RCC 7860 (cell line): ENCODE measurements at places on chromosomes 5 and 9.
A peak's percentile ranks its signal among the peaks of the same experiment; 100 is the strongest.

DNA sequence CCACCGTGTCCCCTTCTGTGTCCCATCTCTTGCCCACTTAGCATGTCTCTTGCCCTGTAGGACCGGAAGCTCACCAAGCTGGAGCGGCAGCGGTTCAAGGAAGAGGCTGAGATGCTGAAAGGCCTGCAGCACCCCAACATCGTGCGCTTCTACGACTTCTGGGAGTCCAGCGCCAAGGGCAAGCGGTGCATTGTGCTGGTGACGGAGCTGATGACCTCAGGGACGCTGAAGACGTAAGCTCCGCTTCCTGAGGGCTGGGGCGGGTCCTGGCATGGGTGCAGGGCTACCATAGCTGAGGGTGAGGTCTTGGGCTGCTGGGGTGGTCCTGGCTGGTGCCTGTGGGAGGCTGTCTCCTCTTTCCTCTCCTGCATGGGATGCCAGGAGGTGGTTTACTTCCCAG, 45.7 kb downstream of the WNK2 start:
- DNase-seq = no peak

DNA sequence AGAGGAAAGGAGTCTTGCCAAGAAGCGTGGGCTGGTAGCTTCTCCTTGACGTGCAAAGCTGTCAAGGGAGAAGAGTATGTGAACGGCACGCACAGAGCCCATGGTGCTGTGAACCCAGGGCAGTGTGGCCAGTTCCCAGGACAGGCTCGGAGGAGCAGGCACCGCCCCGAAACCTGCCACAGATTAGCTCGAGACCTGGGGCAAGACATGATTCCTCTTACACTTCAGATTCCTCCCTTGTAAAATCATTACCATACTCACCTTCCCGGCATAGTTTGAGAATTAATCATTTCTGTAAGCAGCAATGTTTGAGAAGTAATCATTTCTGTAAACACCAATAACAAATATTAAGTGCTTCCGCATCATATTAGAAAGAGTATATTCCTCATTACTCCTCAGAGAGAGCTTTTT, 19.9 kb downstream of the GOLM1 start:
- peak; percentile 46 for DNase-seq

GRCh38 chr5:88677376-88677895, 205.5 kb downstream of the MEF2C start:
- no peak for DNase-seq

DNA sequence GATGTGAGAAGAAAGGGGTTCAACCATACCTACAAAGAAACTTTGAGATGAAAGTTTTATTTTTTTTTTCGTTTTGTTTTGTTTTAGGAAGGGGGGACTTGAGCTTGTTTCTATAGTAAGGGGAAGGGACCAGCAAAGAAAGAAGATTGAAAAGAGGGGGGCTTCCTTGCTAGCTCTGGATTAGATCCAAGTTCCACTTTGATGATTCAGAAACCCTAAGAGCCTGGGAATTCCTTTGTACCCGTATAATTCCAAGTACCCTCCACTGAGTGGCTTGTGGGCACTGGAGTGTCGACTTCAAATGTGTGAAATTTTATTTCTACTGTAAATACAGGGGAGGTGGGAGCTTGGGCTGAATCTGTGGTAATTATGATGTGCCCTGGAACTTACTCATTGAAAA, 10.9 kb downstream of the MAMDC2 start:
- DNase-seq = peak; percentile 59

GRCh38 chr5:129622531-129622930, 125.4 kb upstream of the MINAR2 start:
- no peak for DNase-seq

DNA sequence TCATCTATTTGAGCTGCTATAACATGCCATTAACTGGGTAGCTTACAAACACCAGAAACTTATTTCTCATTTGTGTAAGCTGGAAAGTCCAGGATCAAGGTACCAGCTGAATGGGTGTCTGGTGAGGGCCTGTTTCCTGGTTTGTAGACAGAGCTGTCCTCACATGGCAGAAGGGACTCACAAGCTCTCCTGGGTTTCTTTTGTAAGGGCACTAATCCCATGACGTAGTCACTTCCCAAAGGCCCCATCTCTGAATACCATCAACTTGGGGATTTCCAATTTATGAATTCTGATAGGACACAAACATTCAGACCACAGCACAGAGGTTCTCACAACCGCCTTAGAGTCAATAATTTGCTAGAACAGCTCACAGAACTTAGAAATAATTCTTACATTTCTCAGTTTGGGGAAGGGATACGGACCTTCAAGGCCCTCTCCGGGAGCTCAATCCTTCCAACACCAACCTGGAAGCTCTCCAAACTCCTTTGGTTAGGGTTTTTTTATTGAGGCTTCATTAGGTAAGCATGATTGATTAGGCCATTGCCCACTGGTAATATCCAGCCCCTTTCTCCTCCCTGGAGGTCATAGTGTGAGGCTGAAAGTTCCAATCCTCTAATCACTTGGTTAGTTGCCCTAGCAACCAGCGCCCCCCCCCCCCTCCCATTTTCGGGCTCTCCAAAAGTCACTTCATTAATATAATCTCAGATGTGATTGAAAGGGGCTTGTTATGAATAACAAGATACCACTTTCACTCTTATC, 7.6 kb upstream of the DNAJA1 start:
- no peak for DNase-seq

- DNase-seq = no peak
These were observed 63.1 kb downstream of the NACC2 start for GRCh38 chr9:136031741-136032730.

- DNase-seq = no peak
These were observed 1.7 kb downstream of the PALM2AKAP2 start for GRCh38 chr9:109781541-109782197.

GRCh38 chr5:43484106-43484849, 613 bp upstream of the TMEM267 start:
- DNase-seq = peak; percentile 83

DNA sequence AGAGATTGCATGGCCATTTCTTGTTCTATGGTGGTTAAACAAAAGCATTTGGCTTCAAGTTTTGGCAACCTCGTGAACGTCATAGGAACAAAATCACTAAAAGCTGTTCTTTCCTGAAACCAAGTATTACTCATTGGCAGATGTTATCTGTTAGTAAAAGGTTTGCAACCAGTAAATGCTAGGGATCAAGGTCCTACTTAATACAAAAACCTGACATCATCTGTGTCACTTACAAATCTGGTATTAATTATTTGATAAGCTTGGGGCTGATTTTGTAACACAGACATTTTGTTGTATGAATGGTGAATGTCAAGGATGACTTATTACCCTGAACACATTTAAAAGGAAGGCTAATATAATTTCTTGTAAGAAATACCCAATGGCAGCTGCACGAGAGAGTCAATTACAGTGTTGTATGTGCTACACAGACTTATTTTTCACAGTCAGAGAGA, 486.4 kb upstream of the ZNF608 start:
- no peak for DNase-seq

DNA sequence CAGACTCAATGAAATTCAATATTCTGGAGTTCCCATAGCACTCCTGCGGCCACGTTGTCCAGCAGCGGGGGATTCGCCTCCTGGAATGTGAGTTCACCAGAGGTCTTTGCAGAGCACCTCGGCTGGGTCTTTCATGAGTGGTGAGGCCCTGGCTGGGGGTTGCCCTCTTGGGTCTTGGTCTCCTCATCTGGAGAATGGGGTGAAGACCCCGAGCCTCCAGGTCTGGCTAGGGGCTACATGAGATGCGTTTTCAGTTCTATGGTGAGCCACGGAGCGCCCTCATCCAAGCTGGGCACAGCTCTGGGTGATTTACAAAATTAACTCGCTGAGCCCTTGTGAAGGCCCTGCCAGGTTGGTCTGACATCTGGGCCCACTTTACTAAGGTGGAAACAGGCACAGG, 37.5 kb upstream of the RXRA start:
- no peak for DNase-seq

DNA sequence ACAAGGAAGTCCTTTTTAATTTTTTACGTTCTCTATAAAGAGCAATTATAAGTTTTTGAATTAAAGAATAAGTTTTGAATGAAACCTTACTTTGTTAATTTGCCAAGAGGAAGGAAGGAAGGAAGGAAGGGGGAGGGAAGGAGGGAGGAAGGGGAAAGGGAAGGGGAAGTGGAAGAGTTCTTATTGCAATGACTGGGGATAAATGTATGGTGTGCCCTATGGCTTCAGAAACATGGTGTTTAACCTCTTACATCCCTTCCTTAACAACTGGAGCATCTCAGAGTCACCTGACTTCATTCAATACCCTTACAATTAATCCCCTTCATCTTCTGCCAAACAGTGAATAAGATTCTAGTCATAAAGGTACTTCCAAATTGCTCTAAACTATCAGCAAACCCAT, 16.0 kb downstream of the CEMIP2 start:
- DNase-seq = no peak

- DNase-seq = no peak
These were observed 368.3 kb downstream of the EFNA5 start for GRCh38 chr5:107302441-107302840.

DNA sequence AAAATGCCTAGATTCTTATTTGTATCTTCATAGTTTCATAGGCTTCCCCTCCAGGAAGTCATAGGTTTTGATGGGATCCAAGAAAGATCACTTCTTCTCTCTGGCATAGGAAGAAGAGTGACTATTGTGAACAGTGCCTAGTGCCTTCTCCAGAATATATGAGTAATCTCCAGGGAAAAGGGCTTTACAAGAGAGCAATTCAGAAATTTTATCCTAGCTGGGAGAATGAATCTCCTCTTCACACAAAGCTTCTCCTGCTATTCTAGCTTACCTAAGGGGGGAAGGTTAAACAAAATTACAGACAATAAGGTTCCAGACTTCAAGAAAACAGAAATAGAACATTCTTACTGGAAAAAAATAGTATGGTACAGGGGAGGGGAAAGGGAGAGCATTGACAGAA, 1193.3 kb upstream of the CDH6 start:
- DNase-seq = no peak

GRCh38 chr5:159242656-159243055, 20.4 kb upstream of the UBLCP1 start:
- no peak for DNase-seq

DNA sequence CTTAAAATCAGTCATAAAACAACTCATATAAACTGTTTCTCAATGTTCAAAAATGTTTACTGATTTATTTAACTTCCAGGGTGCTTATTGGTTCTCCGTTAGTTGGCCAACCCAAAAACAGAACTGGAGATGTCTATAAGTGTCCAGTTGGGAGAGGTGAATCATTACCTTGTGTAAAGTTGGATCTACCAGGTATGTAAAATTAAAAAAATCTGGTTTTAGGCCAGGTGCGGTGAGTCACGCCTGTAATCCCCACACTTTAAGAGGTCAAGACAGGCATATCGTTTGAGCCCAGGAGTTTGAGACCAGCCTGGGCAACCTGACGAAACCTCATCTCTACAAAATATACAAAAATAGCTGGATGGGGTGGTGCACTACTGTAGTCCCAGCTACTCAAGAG, 73.7 kb downstream of the ITGA1 start:
- no peak for DNase-seq

GRCh38 chr5:6742081-6742758, 29.0 kb downstream of the TENT4A start:
- DNase-seq = no peak
